ENCODE measurements at places on chromosomes 3 and 15. TPM values are rescaled to one million over a fixed set of nuclear protein-coding genes. Genes with fewer than 3 reads are reported as not detected.

Gene C3orf49
- polyA plus RNA-seq: 0.22 TPM

Gene DUOXA2
- not detected for polyA plus RNA-seq

Gene PP2D1
- 0.39 TPM for polyA plus RNA-seq

Gene ALPK3
- 92.1 TPM for polyA plus RNA-seq

Gene SLC22A14
- 0.39 TPM for polyA plus RNA-seq

Gene CHRNA3
- polyA plus RNA-seq: 0.29 TPM

Gene POC1A
- 3.7 TPM for polyA plus RNA-seq

Gene FETUB
- not detected for polyA plus RNA-seq

Gene CIP2A
- polyA plus RNA-seq: 7.5 TPM

Gene AGBL1
- 25.5 TPM for polyA plus RNA-seq

Gene CBLB
- 21.0 TPM for polyA plus RNA-seq

Gene ADAMTS9
- 66.5 TPM for polyA plus RNA-seq

Gene GPR87
- polyA plus RNA-seq: not detected

Gene ACKR4
- 1.6 TPM for polyA plus RNA-seq

Gene CLCN2
- 3.7 TPM for polyA plus RNA-seq

Gene MKRN2OS
- polyA plus RNA-seq: 0.90 TPM

Gene DPPA2
- not detected for polyA plus RNA-seq

Gene FBXO40
- polyA plus RNA-seq: 3.4 TPM

Gene MUSTN1
- 169 TPM for polyA plus RNA-seq

Gene WDR93
- polyA plus RNA-seq: 0.18 TPM

Gene TMEM89
- not detected for polyA plus RNA-seq

Gene LIPH
- 0.27 TPM for polyA plus RNA-seq

Gene ZNF385D
- polyA plus RNA-seq: 26.2 TPM

Gene SERINC4
- polyA plus RNA-seq: 0.42 TPM

Gene ULK4
- 2.4 TPM for polyA plus RNA-seq

Gene ROPN1
- 0.09 TPM for polyA plus RNA-seq

Gene TM6SF1
- 58.0 TPM for polyA plus RNA-seq

Gene SENP8
- polyA plus RNA-seq: 5.9 TPM

Gene BFSP2
- polyA plus RNA-seq: not detected

Gene PRRT3
- 2.3 TPM for polyA plus RNA-seq

Gene RLBP1
- 0.28 TPM for polyA plus RNA-seq

Gene HES1
- 30.3 TPM for polyA plus RNA-seq

Gene VEPH1
- polyA plus RNA-seq: 0.63 TPM

Gene P2RY1
- polyA plus RNA-seq: 4.8 TPM

Gene SLC30A4
- polyA plus RNA-seq: 4.6 TPM

Gene TRANK1
- polyA plus RNA-seq: 3.9 TPM

Gene NR1I2
- 0.33 TPM for polyA plus RNA-seq

Gene GOLGA8O
- polyA plus RNA-seq: 0.92 TPM

All from forelimb muscle (tissue), 1 donor.